Right cardiac atrium (tissue), 5 donors: ENCODE measurements at places on chromosomes 7 and 10. TPM values are rescaled to one million over a fixed set of nuclear protein-coding genes. Genes with fewer than 3 reads are reported as not detected.
A peak's percentile ranks its signal among the peaks of the same experiment; 100 is the strongest.

GRCh38 chr10:78594559-78595268, 474.1 kb upstream of the ZMIZ1 start:
- no peak for DNase-seq

DNA sequence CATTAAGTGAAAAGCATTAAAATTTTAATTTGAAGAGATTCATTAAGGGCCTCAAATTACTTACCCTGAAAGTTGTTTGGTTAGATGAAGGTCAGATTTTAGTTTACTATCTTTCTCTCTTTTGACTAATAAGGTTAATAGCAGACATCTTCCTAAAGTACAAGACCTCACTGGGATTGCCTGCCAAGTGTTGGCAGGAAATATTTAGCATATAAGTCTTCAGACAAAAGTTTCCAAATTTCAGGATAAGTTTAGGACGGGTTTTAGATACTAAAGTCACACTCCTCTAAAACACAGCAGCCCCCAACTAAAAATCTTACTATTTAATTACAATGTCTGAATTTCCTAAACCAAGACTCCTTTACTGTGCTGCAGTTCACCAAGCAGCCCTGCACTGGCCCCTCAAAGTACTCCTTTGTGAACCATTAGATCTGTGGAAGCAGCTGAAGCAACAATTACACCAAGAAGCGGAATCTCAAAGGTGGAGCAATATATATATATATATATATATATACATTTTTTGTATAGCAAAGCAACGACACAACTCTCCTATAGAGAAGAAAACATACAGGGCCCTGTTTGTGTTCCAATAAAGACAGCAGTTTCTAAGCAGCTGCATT, 91.2 kb upstream of the KCNIP2 start:
- no peak for DNase-seq

Gene IFIT1B
- not detected for total RNA-seq

Gene ITPRID1
- total RNA-seq, result not detected

GRCh38 chr7:953547-954327, 743 bp downstream of the ADAP1 start:
- DNase-seq, result peak; percentile 86

DNA sequence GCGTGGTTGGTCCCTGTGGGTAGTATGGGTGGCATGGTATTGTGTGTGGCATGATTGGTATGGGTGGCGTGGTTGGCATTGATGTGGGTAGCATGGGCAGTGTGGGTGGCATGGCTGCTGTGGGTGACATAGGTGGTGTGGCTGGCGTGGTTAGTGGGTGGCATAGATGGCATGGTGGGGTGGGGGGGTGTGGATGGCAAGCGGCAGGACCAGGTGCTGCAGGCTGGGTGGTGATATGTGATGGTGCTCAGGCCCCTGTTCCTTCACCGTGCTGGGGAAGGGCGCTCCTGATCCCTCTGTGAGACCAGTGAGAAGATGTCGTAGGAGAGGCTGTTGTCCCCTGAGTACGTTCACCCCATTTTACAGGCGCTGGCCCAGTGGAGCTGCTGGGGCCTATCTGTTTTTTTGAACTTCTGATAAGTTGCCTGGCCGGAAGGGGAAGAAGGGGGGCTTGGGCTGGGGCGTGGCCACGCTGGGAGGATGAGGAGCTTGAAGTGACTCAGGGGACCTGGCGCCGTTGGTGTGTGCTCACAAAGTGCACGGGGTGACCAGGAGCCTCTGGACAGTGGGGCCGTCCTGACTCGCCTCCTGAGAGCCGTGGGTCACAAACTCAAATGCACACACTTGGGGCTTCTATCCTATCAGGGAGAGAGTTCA, 17.5 kb downstream of the INPP5A start:
- peak; percentile 59 for DNase-seq

DNA sequence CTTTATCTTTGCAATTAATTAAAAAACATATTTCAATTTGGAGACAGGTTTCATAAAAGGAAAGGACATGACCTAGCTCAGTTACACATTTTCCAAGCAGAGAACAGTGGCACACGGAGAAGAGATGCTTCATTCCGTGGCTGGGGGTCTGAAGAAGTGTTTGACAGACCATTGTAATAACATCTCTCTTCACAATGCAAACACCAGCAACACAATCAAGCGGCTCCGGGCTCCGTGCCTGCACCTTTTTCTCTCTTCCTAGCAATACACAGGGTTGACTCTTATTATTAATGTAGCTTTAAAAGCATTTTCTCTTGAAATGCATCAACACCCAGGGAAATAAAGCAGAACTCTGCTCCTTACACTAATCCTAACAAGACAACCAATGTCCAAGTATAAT, 261.0 kb upstream of the AOAH start:
- no peak for DNase-seq

DNA sequence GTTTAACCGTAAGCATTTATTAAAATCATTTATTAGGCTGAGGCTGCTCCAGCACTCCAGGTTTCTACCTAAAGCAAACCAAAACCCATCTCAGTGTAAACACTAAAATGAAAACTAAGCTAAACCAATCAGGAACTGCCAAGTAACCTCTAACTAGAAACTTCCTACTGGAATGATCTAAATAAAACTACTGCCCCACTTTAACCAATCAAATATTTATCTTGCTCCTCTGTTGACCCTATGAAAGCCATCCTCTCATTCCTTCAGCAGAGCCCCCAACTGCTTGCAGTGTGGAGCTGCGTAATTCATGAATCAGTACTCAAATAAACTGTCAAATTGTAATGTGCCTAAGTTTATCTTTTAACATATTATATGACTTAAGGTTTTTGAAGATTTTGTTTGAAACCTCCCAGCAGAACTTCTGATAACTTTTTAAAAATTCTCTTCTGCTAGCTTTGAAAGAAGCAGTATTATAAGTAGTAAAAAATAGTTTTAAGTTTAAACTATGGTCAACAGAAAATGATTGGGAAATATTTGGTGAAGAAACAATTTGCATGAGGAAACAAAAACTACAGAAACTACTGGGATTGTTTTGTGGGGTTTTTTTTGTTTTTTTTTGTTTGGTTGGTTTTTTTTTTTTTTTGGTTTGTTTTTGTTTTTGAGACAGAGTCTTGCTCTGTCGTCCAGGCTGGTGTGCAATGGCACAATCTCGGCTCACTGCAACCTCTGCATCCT, 47.4 kb downstream of the GPR37 start:
- no peak for DNase-seq

DNA sequence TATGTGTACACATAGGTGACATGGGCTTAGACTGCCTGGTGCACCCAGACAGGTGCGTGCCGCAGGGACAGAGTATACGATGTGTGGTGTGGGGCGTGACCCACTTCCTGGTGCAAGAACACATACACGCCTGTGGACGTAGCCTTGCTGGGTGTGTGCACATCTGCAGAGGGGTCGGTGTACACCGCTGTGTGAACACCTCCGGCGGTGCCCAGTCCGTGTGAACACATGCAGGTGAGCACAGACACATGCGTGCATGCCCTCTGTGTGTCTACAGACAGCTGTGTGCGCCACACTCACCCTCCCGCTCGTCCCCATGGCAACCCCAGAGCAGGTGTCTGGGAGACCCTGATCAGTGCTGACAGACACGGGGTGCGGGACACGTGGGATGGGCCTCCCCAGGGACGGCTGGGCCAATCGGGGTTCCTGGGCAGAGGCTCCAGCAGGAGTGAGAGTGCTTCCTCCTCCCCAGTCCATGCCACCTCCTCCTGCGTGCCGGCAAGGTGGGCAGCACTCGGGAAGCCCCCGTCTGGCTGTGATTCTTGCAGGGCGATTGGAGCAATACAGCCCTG, 23.4 kb downstream of the ELFN1 start:
- no peak for DNase-seq

DNA sequence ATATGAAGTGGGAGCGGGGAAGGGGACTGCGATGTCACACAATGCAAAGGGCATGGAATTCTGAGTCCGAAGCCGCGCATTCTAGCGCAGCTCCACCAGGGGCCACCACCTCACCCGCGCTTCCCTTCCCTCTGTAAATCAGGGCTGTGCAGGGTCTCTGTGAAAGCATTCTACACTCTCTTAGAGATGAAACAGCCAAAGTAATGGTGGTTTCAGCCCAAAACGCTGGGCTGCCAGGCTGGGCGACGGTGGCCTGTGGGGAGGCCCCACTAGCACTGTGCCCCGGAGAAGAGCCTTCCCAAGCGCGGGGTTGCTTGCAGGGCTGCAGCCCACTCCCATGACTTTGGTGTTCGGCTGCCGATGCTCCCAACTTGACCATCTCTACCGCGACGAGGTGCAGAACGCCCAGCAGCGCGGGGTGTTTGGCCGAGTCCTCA, 11.4 kb downstream of the ATG9B start:
- no peak for DNase-seq

Gene KIAA1217
- total RNA-seq, result 27.1 TPM

GRCh38 chr7:137882806-137883205, 36.0 kb upstream of the DGKI start:
- DNase-seq, result no peak

Gene C7orf33
- not detected for total RNA-seq

Gene RELN
- total RNA-seq, result 4.1 TPM

GRCh38 chr7:140294454-140294853, 103.9 kb downstream of the SLC37A3 start:
- DNase-seq, result no peak

Gene JCAD
- total RNA-seq, result 76.7 TPM

DNA sequence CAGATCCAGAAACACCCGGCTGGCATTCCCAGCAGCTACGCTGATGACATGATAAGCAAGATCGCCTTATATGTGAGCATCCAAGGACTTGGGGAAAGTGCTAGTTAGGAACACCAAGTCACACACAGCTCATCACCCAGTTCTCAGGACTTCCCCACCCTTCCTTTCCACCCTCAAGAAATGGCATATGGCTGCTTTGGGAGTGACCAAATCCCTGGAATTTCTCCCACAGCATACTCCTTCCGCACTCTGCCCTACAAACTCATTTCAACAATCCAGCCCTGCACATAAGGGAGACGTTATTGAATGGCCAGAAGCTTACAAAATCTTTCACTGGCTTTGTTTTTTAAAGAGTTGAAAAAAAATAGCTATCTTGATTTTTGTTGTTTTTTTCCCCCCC, 4.2 kb downstream of the ITIH5 start:
- no peak for DNase-seq

- DNase-seq, result no peak
Measured at GRCh38 chr7:158127241-158127640, 460.4 kb downstream of the PTPRN2 start.

GRCh38 chr10:19961076-19962053, 145.1 kb downstream of the PLXDC2 start:
- DNase-seq, result no peak

DNA sequence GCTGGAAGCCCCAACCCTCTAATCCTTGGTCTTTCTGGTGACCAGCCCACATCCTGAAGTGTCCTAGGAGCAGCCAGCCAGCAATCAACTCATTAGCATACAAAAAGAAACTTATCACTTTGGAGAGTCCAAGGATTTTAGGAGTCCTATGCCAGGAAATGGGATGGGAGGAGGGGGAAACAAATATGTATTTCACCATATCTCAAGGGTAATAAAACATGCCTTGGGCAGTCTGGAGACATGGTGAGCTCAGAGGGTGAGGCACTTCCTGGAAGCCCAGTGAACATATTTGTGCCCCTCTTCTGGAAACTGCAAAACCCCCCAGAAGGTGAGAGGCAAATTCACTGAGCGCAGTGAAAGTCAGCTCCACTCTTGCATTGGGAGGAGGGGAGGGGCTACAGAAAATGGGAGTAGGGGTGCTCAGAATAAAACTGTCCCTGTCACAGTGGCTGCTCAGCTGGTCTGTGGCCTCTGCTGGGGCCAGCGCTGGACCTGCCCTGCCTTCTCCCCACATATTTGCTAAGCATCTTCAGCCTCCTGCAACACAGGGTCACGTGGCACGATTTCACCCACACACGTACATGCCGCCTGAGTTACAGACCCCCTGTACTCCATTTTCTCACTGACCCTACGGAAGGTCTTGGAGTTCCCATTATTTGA, 17.7 kb upstream of the ZMIZ1 start:
- DNase-seq, result peak; percentile 5

- no peak for DNase-seq
Measured at GRCh38 chr10:5284311-5285057, 80.3 kb upstream of the UCN3 start.

GRCh38 chr7:99563650-99564049, 5.2 kb downstream of the ZNF655 start:
- DNase-seq, result no peak

DNA sequence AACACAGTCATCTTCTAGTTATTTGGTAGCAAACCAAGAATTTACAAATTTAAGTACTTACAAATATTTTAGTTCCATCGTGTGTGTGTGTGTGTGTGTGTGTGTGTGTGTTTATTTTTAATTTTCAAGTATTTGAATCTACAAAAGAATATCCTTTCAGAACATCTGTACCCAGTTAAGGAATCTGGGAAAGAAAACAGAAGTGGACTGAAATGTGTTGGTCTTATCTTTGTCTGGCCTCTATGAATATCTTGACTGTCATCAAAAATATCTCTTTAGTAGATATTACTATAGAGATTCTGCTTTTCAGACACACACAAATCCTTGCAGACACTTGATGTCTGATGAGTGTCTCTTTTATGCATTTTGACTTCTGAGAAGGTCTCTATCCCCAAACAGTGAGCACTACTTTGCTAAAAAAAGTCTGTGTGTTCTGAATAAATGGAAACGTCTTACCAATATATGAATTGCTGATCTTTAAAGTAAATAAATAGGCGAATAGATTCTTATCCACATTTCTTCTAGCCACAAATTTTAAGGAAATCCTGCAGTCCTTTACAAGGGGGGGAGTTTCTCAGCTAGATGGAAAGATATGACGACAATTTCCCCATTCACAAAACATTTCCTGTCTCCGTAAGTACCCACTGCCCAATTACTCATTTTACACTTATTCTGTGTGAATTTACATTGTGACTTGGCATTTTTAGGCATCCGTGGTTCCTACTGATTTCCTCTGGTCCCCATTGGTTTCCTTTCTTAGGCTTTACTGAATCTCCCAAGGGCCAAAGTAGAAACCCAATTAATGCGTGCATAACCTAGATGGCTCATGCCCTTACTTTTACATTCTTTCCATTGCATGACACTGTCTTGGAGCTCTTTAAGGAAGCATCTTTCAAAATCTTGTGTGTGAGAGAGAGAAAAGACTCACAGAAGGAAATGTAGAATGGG, 36.0 kb downstream of the NRCAM start:
- DNase-seq, result no peak

DNA sequence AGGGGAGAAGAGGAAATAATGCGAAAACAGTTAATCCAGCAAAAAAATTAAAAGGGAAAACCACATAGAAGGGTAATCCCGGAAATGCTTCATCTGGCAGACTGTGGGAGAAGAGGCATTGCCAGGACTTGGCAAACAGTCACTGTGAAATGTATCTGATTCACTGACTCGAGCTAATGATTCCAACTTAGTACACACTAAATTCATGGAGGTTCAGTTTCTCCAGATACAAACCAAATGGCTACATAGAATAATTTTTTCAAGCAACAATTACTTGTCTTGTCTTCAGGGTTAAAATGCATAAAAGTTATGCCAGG, 36.4 kb downstream of the GDI2 start:
- DNase-seq, result no peak

DNA sequence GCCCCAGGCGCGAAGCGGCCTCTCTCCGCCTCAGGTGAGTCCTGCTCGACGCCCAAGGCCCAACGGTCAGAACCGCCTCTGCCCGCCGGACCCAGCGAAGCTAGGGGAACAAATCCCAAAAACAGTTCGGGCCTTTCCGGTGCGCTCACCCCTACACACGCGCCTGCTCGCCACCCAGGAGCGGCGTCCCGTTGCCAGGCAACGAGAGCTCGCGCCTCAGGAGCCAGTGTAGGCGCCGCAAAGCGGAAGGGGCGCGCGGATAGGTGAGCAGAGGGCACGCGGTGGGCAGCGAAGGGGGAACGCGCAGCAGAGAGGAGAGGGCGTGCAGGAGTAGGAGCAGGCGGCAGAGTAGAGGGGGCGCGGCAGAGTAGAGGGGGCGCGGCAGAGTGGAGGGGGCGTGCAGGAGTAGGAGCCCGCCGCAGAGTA, at the start of the genes DYDC1 and DYDC2:
Gene DYDC1, minus strand, starts transcription at position 193 of the 426 bp plus-strand sequence. CDS start 4,154 bp downstream, outside the sequence.
Gene DYDC2, plus strand, starts transcription at position 219 of the 426 bp plus-strand sequence. CDS start 5,663 bp downstream, outside the sequence.
- peak; percentile 73 for DNase-seq
